ENCODE measurements at places on chromosomes 2 and 18. TPM values are rescaled to one million over a fixed set of nuclear protein-coding genes. Genes with fewer than 3 reads are reported as not detected.

The BOLL gene
- polyA plus RNA-seq: 0.20 TPM

The TSPYL6 gene
- polyA plus RNA-seq: not detected

The KLHL30 gene
- polyA plus RNA-seq: 0.39 TPM

The EVX2 gene
- polyA plus RNA-seq: 0.06 TPM

The PSMA8 gene
- 0.08 TPM for polyA plus RNA-seq

The IL37 gene
- polyA plus RNA-seq: not detected

The ICA1L gene
- 16.1 TPM for polyA plus RNA-seq

The CYP27C1 gene
- polyA plus RNA-seq: 10.5 TPM

The REG1A gene
- polyA plus RNA-seq: not detected

The SPDYA gene
- 3.6 TPM for polyA plus RNA-seq

The PIEZO2 gene
- 17.0 TPM for polyA plus RNA-seq

The CNGA3 gene
- not detected for polyA plus RNA-seq

The SERPINB10 gene
- polyA plus RNA-seq: 0.26 TPM

The CNDP1 gene
- polyA plus RNA-seq: 0.20 TPM

The SLC8A1 gene
- 109 TPM for polyA plus RNA-seq

The TTC39C gene
- 7.5 TPM for polyA plus RNA-seq
